ENCODE measurements at places on chromosomes 3 and 15.

GRCh38 chr3:160159341-160159740, 65.9 kb upstream of the C3orf80 start:
- DNase-seq: no peak

- DNase-seq: no peak
These were observed 173.8 kb downstream of the ADAMTS17 start for GRCh38 chr15:100167884-100168375.

DNA sequence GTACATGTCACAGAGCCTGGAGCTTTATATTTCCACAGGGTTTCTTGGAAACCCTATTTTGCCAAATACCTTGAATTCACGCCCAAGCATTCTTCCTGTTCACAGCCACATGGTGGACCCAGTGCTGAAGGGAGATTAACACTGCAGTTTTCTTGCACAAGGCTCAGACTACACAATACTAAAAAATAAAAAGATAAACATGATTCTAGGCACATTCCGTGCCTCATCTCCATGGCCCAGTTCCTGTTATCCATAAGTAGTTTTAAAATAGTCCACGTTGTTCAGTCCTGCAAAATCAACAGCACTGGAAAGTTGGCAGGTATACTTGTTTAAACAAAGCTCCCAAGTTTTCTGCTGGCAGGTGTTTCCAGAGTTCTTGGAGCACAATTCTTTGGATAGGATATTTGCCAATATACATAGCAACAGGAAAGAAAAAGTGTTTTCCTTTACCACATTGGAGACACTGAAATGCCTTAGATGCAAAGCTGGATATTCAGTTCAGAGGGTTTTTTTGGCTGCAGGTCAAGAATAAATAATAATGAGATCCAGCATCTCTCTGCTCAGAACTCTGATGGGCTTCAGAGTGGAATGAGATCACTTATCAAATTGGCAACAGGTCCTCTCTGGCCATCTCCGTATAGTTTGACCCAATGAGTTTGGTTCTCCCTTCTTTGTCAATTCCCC, 88.1 kb upstream of the TGFBR2 start:
- peak; percentile 13 for DNase-seq

- DNase-seq: no peak
These were observed 193.8 kb downstream of the BCHE start for GRCh38 chr3:165643425-165643824.

GRCh38 chr3:111929484-111929883, 49.3 kb upstream of the ABHD10 start:
- DNase-seq: no peak
